ENCODE measurements at places on chromosomes 4 and X.
A peak's percentile ranks its signal among the peaks of the same experiment; 100 is the strongest.

DNA sequence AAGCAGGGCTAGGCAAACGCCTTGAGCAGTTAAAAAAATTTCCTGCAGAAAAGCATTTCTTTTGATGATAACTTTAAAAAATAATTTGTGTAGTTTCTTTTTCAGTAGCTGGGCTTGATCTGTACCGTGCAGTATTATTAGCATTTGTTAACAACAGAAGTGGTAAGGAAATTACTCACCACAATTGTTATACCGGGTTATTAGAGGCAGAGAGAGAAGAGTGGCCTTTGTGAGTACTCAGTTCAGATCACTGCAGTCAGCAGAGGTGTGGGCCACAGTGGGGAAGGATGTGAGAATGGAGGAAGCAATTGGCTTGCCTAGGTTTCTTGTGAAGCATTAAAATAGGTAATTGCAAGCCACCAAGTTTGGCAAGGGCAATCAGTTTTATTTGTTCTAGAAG, 14.3 kb upstream of the IL21 start:
- no peak overlapping the region for H3K27ac ChIP-seq
- H3K36me3 ChIP-seq = no peaks in the 10 kb centered on the region
- no peak for DNase-seq
- H3K27me3 ChIP-seq = peaks cover 5% of the 10 kb centered on the region

GRCh38 chrX:129979207-129979920, 3.1 kb upstream of the BCORL1 start:
- H3K4me3 ChIP-seq = peak overlapping the region; percentile 9
- H3K27me3 ChIP-seq = no peaks in the 10 kb centered on the region
- no peak for DNase-seq
- H3K36me3 ChIP-seq = no peaks in the 10 kb centered on the region

- no peaks in the 10 kb centered on the region for H3K4me1 ChIP-seq
- H3K4me3 ChIP-seq = no peak overlapping the region
- no peak overlapping the region for H3K27ac ChIP-seq
- no peak for DNase-seq
Measured at GRCh38 chr4:174549721-174550120, 27.4 kb upstream of the HPGD start.

DNA sequence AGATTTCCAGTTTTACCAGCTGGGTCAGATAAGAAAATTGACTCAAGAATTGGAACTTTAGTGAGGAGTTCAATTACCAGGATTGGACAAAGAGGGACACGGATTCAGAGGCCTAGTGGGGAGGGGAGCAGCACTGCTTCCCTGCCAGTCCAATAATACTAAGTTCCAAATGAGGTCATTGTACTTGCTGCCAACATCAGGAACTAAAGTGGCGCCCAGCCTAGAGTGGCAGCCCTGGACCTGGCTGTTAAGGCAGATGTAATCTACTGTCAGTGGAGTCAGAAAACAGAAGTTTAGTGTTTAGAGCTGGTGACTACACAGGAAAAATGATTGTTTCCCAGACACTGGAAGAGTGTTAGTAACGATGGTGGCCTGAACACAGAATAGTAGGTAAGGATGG, 42.7 kb upstream of the RAPGEF2 start:
- no peak for DNase-seq
- no peak overlapping the region for H3K27ac ChIP-seq
- H3K4me1 ChIP-seq = no peaks in the 10 kb centered on the region
- no peak overlapping the region for H3K4me3 ChIP-seq
- H3K36me3 ChIP-seq = no peaks in the 10 kb centered on the region

DNA sequence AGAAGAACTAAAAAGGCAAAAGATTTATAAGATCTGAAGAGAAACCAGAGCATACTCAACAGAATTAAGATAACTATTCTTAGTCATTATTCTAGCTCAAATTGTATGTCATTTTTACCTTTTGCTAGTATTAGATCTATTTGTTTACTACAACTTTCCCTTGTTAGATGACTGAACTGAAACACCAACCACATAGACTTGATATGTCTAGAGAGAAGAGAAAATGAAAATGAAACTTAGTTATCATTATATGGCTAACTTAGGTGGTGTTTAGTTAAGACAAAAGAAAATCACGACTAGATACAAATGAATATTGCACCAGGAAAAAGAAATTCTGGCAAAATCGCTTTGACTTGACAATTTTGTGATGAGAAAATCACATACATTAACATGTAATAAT, 690.8 kb downstream of the PCDH18 start:
- H3K4me3 ChIP-seq = no peak overlapping the region
- no peaks in the 10 kb centered on the region for H3K4me1 ChIP-seq
- H3K27me3 ChIP-seq = no peaks in the 10 kb centered on the region
- no peaks in the 10 kb centered on the region for H3K36me3 ChIP-seq

GRCh38 chrX:105781804-105782203, 40.5 kb upstream of the NRK start:
- no peak overlapping the region for H3K27ac ChIP-seq
- no peak overlapping the region for H3K4me3 ChIP-seq
- no peaks in the 10 kb centered on the region for H3K36me3 ChIP-seq
- no peaks in the 10 kb centered on the region for H3K4me1 ChIP-seq

DNA sequence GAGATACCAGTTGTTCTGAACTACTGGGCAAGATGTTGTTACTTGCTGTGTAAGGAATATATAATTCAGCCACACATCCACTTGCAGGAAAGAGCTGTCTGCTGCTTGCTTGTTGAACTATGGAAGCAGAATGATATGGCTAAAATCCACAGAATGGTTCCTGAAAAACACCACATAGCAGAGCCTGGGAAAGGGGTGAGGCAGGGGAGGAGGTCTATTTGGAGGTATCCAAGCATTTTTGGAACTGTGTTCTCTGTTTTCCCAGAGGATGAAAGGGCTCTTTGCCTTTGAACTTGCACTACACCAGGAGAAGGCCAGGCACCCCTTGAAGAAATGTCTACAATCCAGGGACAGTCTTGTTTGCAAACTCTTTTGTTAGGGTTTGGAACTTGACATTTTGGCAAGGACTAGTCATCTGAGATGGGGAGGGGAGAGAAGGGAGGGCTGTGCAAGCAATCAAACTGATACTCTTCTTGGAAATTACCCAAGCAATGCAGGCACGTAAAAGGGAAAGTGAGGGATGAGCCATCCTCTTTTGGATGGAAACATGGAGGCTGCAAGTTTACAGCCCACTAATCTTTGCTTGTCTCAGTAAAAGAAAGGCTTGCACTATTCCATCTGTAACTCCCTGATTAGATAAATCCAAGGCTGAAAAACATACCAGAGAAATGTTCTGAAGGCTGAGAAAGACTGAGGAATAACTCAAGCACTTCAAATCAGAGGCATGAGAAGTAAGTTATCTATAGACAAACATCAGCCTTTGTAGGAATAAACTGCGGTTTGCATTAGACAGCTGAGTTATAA, 141.0 kb downstream of the TSPAN5 start:
- no peak for DNase-seq
- H3K27ac ChIP-seq = peak overlapping the region; percentile 15
- H3K4me1 ChIP-seq = peaks cover 58% of the 10 kb centered on the region
- H3K4me3 ChIP-seq = no peak overlapping the region

GRCh38 chrX:15672881-15673280, 8.3 kb upstream of the CLTRN start:
- no peak overlapping the region for H3K27ac ChIP-seq
- H3K36me3 ChIP-seq = peaks cover under 1% of the 10 kb centered on the region
- peaks cover 11% of the 10 kb centered on the region for H3K27me3 ChIP-seq

DNA sequence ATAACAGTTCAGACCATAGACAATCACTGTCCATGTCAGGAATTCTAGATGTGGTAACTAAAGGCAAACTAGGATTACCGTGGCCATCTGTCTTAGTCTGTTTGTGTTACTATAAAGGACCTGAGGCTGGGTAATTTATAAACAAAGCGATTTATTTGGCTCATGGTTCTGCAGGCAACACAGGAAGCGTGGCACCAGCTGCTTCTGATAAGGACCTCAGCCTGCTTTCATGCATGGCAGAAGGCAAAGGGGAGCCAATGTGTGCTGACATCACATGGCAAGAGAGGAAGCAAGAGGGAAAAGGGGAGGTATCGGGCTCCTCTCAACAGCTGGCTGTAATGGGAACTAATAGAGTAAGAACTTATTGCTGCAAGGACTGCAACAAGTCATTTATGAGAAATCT, 376.7 kb downstream of the GPM6A start:
- H3K36me3 ChIP-seq = no peaks in the 10 kb centered on the region
- DNase-seq = no peak
- H3K4me3 ChIP-seq = no peak overlapping the region
- no peak overlapping the region for H3K27ac ChIP-seq
- peaks cover 2% of the 10 kb centered on the region for H3K4me1 ChIP-seq

DNA sequence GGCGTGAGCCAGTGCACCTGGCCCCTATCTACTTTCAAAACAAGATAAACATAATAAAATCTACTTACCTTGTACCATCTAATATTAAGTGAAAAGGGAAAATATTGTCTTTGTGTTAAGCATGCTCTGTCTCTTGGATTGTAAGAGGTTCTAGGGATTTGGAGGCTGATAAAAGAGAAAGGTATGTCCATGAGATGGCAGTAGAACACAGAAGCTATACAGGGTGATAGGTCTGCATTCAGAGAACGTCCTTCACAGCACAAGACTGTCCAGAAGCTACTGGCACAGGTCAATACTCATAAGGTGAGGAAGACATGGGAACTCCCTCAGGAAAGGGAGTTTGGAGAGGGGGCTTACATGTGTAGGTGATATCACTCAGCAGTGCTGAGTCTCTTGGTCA, 135.5 kb downstream of the TMEM47 start:
- no peak for DNase-seq
- H3K27me3 ChIP-seq = no peaks in the 10 kb centered on the region
- H3K36me3 ChIP-seq = no peaks in the 10 kb centered on the region
- no peak overlapping the region for H3K4me3 ChIP-seq
- H3K27ac ChIP-seq = no peak overlapping the region
- no peaks in the 10 kb centered on the region for H3K4me1 ChIP-seq
